Osteocyte (in vitro differentiated cells): ENCODE measurements at places on chromosomes 5 and 9. TPM values are rescaled to one million over a fixed set of nuclear protein-coding genes. Genes with fewer than 3 reads are reported as not detected.
A peak's percentile ranks its signal among the peaks of the same experiment; 100 is the strongest.

GRCh38 chr5:66246608-66247007, 102.5 kb downstream of the SREK1 start:
- no peaks in the 10 kb centered on the region for H3K4me1 ChIP-seq
- H3K27ac ChIP-seq, result no peak overlapping the region
- peaks cover 9% of the 10 kb centered on the region for H3K27me3 ChIP-seq
- no peak for DNase-seq
- H3K36me3 ChIP-seq, result no peaks in the 10 kb centered on the region

PARP8 gene
- 23.9 and 24.8 TPM in 2 replicates for total RNA-seq

- H3K27me3 ChIP-seq, result no peaks in the 10 kb centered on the region
- no peak overlapping the region for H3K4me3 ChIP-seq
These were observed 21.7 kb downstream of the TTC33 start for GRCh38 chr5:40733879-40734563.

DNA sequence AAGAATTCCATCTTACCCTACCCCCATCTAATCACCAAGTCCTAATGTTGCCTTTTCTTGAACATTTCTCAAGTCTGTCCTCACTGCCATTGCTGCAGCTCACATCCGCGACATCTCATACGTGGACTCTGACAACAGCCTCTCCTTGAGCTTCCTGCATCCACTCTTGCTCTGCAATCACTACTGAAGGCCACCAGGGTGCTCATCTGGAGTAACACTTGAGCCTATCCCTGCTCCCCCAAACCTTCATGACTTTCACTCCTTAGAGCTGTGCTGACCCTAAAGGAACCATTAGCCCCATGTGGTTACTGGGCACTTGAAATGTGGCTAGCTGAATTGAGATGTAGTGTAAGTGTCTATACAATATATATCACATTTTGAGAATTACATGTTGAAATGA, 46.4 kb upstream of the CTXN3 start:
- H3K27me3 ChIP-seq, result peaks cover 18% of the 10 kb centered on the region
- no peaks in the 10 kb centered on the region for H3K36me3 ChIP-seq
- peaks cover 2% of the 10 kb centered on the region for H3K4me1 ChIP-seq

DNA sequence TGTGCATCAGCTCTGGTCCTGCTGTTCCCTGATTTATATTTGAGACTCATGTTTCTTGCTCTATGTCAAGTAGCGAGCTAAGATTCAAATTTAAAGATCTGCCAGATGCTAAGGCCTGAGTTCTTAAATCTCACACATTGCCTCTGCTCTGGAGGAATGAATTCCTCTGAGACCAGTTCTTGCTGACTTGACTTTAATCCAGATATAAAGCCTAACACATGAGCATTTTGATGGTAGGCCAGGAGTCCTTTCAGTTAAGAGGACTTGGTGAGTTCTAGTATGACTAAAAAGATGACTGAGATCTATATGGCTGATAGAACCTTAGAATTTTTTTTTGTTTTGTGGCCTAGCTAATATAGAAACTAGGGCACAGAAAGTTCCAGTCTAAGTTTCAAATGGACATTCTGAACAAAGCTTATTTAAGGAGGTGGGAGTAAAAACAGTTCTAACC, 1.3 kb upstream of the INIP start:
- H3K4me3 ChIP-seq, result peak overlapping the region; percentile 46
- H3K27ac ChIP-seq, result no peak overlapping the region
- H3K27me3 ChIP-seq, result no peaks in the 10 kb centered on the region
- H3K36me3 ChIP-seq, result no peaks in the 10 kb centered on the region
- peaks cover 12% of the 10 kb centered on the region for H3K4me1 ChIP-seq
- no peak for DNase-seq

DNA sequence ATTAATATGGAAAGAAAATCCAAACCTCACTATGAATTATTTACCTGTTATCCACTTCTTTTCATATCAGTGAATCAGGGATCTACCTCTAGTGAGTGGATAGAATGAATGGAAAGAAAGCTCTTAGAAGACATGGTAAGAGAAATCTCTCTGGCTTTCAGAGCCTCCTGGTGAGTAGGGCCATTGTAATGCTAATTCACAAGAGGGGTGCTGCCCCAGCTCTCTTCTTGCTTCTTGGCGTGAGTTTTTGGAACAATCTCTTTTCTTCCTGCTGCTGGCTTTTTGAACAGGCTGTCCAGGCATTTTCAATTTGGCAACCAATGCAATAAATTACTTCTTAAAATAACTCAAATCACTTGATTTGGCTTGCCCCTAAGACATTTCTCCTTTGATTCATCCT, 49.9 kb upstream of the KCNN2 start:
- H3K4me3 ChIP-seq, result no peak overlapping the region
- H3K36me3 ChIP-seq, result no peaks in the 10 kb centered on the region
- DNase-seq, result no peak
- H3K27me3 ChIP-seq, result no peaks in the 10 kb centered on the region
- H3K4me1 ChIP-seq, result peaks cover 7% of the 10 kb centered on the region

DNA sequence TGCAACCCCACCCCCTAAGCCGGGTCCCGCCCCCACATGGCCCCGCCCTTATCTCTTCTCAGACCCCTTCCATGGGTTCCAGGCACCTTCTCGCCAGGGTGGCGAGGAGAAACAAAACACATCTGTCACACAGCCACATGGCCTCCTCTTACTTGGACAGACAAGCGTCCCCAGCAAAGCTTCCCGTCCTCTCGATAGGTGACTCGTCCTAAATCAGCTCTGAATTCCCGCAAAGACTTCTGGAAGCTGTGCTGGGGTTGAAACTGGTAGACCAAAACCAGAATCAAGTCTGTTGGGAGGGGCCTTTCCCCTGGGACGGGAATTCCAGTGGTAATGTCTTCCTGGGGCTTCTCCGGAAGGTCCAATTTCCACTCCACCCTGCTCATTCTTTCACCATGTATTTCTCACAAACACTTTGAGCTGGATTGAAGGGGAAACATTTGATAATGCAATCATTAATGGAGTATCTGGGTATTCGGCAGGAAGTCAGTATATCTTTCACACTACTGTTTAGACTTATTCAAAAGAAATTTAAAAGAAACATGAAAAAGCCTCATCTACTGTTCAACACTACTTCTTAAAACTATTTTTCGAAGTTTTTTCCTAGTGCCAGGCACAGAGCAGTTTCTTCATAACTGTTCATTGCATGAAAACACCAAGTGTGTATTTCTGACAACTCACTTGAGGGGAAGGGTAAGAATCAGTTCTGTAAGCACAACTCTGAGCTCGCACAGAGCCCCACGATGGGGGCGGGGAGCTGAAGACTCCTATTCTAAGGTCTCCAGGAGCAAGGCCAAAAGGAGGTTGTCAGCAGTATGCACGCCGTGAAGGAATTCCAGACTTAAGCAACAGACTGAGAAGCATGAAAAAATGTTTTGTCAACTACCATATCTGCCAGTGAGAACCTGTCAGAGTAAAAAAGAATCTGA, 644 bp upstream of the CTNNAL1 start:
- H3K4me3 ChIP-seq, result peak overlapping the region; percentile 90
- H3K27me3 ChIP-seq, result no peaks in the 10 kb centered on the region
- peaks cover 3% of the 10 kb centered on the region for H3K36me3 ChIP-seq

C9orf153 gene
- total RNA-seq, result 0.40 TPM in 1 of 2 replicates, not detected in the other

GRCh38 chr5:93078082-93079038, 502.7 kb downstream of the NR2F1-AS1 start:
- H3K36me3 ChIP-seq, result no peaks in the 10 kb centered on the region
- peak overlapping the region; percentile 93 for H3K27ac ChIP-seq
- peak overlapping the region; percentile 66 for H3K4me3 ChIP-seq
- H3K27me3 ChIP-seq, result no peaks in the 10 kb centered on the region

DNA sequence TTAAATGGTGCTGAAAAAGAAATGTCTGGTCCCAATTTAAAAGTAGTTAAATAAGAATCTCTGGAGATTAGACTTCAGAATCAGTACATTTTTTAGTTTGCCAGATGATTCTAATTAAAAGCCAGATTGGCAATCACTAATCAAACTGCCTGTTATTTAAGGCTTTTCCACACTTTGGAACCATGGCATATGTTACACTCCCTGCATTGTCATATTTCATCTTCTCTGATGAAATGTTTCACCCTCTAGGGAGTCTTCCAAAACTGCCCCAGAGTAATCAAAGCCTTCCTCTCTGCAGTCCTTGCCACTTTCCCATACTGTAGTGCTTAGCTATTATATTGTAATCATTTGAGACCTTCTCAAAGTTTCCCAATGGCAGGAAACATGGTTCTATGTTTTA, 17.5 kb upstream of the OR13C9 start:
- no peaks in the 10 kb centered on the region for H3K4me1 ChIP-seq
- no peak for DNase-seq
- H3K27ac ChIP-seq, result no peak overlapping the region
- H3K4me3 ChIP-seq, result no peak overlapping the region
- peaks cover 1% of the 10 kb centered on the region for H3K27me3 ChIP-seq
